NT2/D1 (cell line): ENCODE measurements at places on chromosomes 1 and 21.

DNA sequence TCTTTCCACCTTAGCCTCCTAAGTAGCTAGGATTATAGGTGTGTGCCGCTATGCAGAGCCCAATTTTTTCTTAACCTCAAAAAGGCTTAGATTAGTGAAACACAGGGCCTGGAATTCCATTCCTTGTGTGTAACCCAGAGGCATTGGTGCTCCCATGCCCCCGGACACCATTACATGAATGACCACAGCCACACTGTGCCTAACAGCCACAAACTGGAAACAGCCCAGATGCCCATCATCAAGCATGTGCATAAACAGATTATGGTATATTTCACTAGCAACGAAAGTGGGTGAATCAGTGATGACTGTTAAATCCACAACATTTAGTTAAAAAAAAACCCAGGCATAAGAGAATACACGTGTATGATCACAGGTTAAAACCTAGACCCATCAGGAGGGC lies 24.4 kb downstream of the ADAM30 start:
- no peak for DNase-seq

DNA sequence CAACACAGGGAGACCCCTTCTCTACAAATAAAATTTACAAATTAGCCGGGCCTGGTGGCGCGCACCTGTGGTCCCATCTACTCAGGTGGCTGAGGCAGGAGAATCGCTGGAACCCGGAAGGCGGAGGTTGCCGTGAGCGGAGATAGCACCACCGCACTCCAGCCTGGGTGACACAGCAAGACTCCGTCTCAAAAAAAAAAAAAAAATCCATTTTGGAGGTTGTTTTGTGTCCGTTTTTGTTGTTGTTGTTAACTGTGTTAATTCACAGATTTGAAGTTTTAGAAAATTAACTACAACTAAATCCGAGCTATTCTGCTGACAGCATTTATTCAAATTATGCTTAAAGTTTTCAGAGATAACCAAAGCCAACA lies 618 bp downstream of the CLCC1 start:
- no peak for DNase-seq

- DNase-seq, result peak; percentile 56
Observed at GRCh38 chr1:1402072-1402900, 3.2 kb upstream of the CCNL2 start.

GRCh38 chr1:153337980-153338853 lies 10.4 kb downstream of the PGLYRP4 start:
- DNase-seq, result no peak
